Neural progenitor cell (in vitro differentiated cells): ENCODE measurements at places on chromosomes 2 and 18. TPM values are rescaled to one million over a fixed set of nuclear protein-coding genes. Genes with fewer than 3 reads are reported as not detected.

DNA sequence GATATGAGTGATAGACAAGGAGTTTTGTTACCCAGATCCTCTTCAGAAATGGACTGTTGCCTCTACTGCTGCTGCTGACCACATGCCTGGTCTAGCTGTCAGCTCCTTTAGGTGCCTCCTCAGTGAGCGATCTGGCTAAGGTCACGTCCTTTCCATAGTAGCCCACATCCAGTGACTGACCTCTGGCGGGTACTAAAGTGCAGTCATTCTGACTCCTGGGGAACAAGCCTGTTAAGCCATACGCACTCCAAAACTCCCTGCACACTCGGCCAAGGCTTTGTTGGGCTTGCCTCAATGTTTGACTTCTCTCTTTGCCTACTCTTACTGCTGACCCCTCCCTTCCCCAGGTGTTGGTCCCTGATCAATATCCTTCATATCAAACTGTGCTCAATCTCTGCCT, 685.2 kb downstream of the IRS1 start:
- no peak for DNase-seq

GRCh38 chr2:149219856-149220255, 110.5 kb upstream of the LYPD6 start:
- DNase-seq, result no peak

- no peak for DNase-seq
Observed at GRCh38 chr2:74505448-74506246, 1.8 kb downstream of the PCGF1 start.

DNA sequence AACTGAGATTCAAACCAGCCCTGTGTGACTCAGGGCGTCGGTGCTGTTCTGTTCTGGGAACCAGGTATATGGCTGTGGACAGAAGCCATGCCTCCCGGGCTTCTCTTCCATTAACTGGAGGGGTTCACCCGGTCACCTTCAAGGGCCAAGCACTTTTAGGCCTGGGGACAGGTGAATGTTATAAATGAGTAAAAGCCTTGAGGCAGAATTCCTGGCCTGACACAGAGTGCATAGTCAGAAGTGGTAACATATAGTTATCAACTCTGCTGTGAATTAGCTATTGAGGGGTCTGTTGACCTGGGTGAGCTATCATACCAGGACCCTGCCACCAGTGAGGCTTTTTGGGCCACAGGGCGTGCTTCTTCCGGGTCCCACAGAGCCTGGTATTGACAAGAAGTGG, 2.7 kb downstream of the FHOD3 start:
- no peak for DNase-seq

DNA sequence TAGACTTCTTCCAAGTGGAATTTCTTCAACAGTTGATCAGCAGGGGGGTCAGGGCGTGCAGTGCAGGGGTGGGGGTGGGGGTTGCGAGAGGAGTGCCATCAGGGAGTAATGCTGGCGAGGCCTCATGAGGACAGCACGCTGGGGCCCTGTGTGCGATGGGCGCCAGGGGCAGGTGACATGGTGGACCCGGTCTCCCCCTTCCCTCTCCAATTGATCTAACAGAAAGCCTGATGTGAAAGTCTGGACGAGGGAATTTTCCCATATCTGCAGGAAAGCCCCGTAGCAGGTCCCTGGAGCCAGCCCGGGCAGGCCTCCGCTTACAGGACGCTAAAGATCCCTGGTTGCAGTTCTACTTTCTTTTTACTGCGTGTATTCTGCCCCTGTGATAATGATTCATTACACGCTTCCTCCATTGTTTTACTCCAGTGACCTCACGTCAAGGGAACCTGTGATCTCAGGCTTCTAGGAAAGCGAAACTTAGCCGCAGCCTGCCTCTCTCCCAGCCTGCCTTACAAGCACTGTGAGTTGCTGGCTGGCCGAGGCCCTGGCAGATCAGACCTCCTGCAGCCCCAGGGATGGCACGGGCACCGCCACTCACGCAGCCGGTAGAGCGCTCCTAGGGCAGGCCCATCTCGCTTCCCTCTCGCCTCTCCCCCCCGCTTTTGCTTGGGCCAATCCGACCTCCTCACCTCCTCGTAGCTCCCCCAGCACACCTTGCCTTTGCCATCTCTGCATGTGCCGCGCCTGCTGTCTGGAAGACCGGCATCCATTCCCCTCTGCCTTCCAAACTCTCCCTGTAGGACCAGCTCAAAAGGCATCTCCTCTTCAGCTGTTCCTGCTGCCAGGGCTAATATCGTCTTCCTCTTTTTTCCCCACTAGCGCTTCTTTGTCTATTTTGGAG, 19.2 kb downstream of the NEURL3 start:
- DNase-seq, result no peak

- no peak for DNase-seq
Observed at GRCh38 chr2:17101596-17101995, 416.6 kb downstream of the RAD51AP2 start.

The AOX1 gene
- total RNA-seq, result 5.7 and 6.2 TPM in 2 replicates
